ENCODE measurements at places on chromosomes 6 and 20. TPM values are rescaled to one million over a fixed set of nuclear protein-coding genes. Genes with fewer than 3 reads are reported as not detected.

TXLNB gene
- not detected for total RNA-seq

HSF2 gene
- 7.8 TPM for total RNA-seq

GNMT gene
- total RNA-seq, result not detected

BCKDHB gene
- total RNA-seq, result 17.9 TPM

DUSP15 gene
- 2.3 TPM for total RNA-seq

KHDRBS2 gene
- total RNA-seq, result 0.47 TPM

DOK5 gene
- total RNA-seq, result 2.1 TPM

EYA4 gene
- total RNA-seq, result 3.3 TPM

SLC13A3 gene
- total RNA-seq, result 1.3 TPM

SLC26A8 gene
- not detected for total RNA-seq

BPIFB2 gene
- not detected for total RNA-seq

GINS1 gene
- total RNA-seq, result 1.4 TPM

STXBP5 gene
- total RNA-seq, result 98.5 TPM

SLC17A9 gene
- 19.0 TPM for total RNA-seq

Data from Peyer's patch (tissue), 4 donors.